ENCODE measurements at places on chromosomes 11 and 22. TPM values are rescaled to one million over a fixed set of nuclear protein-coding genes. Genes with fewer than 3 reads are reported as not detected.
A peak's percentile ranks its signal among the peaks of the same experiment; 100 is the strongest.

C11orf97 gene
- total RNA-seq, result not detected

MRGPRX3 gene
- total RNA-seq, result not detected

RTN4RL2 gene
- 0.35 TPM for total RNA-seq

GAL3ST3 gene
- not detected for total RNA-seq

GP1BB gene
- not detected for total RNA-seq

SCN4B gene
- 0.10 TPM for total RNA-seq

GRCh38 chr22:27866135-27867084 lies 52.6 kb downstream of the PITPNB start:
- H3K36me3 ChIP-seq, result peaks cover 34% of the 10 kb centered on the region
- no peak overlapping the region for H3K27ac ChIP-seq

DNA sequence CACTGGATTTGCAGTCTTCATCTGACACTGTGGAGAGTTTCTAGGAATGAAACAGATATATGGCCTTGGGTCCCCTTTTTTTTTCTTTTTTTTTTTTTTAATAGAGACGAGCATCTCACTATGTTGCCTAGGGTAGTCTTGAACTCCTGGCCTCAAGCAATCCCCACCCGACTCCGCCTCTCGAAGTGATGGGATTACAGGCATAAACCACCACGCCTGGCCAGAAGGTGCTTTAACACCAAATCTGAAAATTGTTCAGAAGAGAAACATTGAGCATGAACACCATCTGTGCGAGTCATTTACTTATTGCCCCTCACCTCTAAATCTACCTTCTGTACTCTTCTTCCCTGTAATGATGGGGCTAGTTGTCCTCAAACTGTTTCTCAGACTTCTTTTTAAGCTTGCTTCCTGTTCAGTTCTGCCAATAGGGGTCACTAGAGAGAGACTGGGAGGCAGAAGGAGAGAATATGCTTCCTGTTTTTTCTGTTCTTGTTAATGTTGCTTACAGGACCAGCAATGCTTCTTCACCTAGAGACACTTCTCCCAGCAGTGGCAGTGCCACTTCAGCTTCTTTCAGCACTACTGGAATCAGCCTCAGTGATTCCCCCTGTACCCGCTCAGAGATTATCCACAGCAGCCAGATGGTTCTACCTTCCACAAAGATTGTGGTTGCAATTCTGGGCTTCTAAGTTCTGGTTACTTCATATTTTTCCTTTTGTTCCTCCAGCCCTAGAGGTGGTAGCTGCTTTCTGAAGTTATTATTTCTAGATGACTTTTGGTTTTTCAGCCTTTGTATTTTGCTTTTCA lies 20.8 kb upstream of the ZBED5 start:
- no peaks in the 10 kb centered on the region for H3K27me3 ChIP-seq
- peaks cover 10% of the 10 kb centered on the region for H3K4me1 ChIP-seq
- H3K27ac ChIP-seq, result peak overlapping the region; percentile 56
- H3K4me3 ChIP-seq, result no peak overlapping the region
- peak; percentile 55 for DNase-seq
- peaks cover 17% of the 10 kb centered on the region for H3K36me3 ChIP-seq

DNA sequence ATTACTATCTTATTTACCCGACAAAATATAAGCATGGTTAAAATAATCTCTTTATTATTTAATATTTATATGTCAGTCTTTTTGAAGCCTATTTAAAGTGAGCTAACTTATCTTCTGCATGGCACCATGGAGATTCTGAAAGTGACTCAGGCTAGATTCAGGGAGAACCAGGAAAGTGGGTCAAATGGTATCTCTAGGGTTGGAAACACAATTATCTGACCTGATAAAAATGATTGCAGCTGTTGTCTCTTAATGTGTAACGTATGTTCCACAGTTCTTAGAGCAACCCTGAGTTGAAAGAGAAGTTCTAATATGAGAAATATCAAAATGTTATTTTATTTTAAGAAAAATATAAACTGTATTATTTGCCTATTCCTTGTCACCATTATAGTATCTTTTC lies 143.1 kb upstream of the CARD18 start:
- H3K27ac ChIP-seq, result no peak overlapping the region
- H3K27me3 ChIP-seq, result peaks cover 6% of the 10 kb centered on the region
- H3K4me1 ChIP-seq, result no peaks in the 10 kb centered on the region
- H3K36me3 ChIP-seq, result no peaks in the 10 kb centered on the region

DNA sequence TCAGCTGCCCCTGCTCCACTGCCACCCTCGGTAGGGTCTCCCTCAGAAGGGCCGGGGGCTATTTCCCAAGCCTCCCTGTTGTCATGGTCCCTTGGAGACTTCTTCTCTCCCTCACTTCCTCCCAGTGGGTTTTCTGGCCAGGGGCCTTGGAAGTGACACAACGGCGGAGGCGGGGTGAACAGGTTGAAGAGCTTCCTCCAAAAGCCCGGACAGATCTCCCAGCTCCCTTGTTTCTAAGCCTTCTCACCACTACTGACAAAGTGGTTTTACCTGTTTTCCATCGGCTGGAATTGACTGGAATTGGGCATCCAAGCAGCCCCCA lies 14.5 kb downstream of the MYH9 start:
- H3K36me3 ChIP-seq, result peaks cover 79% of the 10 kb centered on the region
- no peaks in the 10 kb centered on the region for H3K27me3 ChIP-seq
- no peak for DNase-seq
- H3K4me1 ChIP-seq, result peaks cover 93% of the 10 kb centered on the region

DNA sequence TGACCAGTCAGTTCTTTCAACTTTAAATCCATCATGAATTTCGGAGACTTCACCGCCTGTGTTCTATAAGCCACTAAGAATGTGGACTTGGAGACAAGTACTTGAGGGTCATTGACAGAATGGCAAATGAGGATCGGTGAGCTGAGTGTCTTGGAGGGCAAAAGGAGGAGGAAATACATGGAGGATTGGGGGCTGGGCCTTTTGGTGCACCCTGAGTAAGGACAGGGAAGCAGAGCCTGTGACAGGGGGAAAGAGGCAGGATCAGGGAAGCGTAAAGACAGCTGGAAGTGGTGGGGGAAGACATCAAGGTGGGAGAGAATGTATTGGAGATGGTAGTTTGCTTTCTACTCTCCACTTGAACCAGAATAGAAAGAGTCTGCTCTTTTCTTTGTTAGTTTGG lies 70.4 kb upstream of the MTMR2 start:
- peaks cover 24% of the 10 kb centered on the region for H3K36me3 ChIP-seq
- no peaks in the 10 kb centered on the region for H3K27me3 ChIP-seq
- H3K27ac ChIP-seq, result no peak overlapping the region
- H3K4me1 ChIP-seq, result peaks cover 14% of the 10 kb centered on the region
- DNase-seq, result no peak

GRCh38 chr11:32575070-32575469 lies 8.6 kb upstream of the EIF3M start:
- no peak overlapping the region for H3K4me3 ChIP-seq
- DNase-seq, result no peak
- no peaks in the 10 kb centered on the region for H3K36me3 ChIP-seq
- no peak overlapping the region for H3K27ac ChIP-seq
- no peaks in the 10 kb centered on the region for H3K27me3 ChIP-seq

- no peak for DNase-seq
- H3K27me3 ChIP-seq, result no peaks in the 10 kb centered on the region
- no peak overlapping the region for H3K27ac ChIP-seq
- peaks cover 56% of the 10 kb centered on the region for H3K36me3 ChIP-seq
Measured at GRCh38 chr22:27896245-27896644, 22.8 kb downstream of the PITPNB start.
